Activated CD4-positive, alpha-beta memory T cell treated with anti-CD3 and anti-CD28 coated beads, Interleukin-2, amount 10 ng/mL, durations not matched to agents 7 days and 5 days (primary cell): ENCODE measurements at places on chromosomes 13 and 19.

- no peak for DNase-seq
Measured at GRCh38 chr13:100675661-100676129, 1.1 kb upstream of the TMTC4 start.

- no peak for DNase-seq
Measured at GRCh38 chr19:18432275-18433014, 5.5 kb downstream of the ISYNA1 start.

GRCh38 chr13:51681037-51681678, 96.9 kb downstream of the WDFY2 start:
- no peak for DNase-seq

GRCh38 chr19:13281567-13282291, 131.5 kb downstream of the IER2 start:
- DNase-seq = no peak

- DNase-seq = peak; percentile 46
Measured at GRCh38 chr19:46350758-46351159, 3.9 kb downstream of the PPP5C start.

- DNase-seq = no peak
Measured at GRCh38 chr19:32859591-32859990, 10.0 kb downstream of the SLC7A9 start.

DNA sequence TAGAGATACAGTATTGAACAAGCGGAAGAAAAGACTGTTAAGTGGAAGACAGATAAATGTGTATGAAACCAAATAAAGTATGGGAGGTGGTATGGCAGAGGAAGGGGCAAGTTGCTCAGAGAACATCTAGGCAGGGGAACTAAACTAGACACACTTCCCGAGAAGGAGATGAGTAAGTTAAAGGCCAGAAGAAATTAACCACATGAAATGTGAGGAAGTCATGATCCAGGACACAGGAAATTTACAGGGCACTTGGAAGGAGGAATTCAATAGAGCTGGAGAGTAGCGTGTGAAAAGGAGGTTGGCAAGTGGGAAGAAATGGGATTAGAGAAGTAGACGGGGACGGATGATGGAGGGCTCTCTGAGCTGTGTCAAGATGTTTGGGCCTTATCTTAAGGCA, 208.8 kb downstream of the COG6 start:
- DNase-seq = no peak

GRCh38 chr13:27160657-27161295, 10.8 kb downstream of the USP12 start:
- DNase-seq = no peak

- DNase-seq = no peak
Measured at GRCh38 chr13:42708391-42708790, 73.0 kb upstream of the FAM216B start.

DNA sequence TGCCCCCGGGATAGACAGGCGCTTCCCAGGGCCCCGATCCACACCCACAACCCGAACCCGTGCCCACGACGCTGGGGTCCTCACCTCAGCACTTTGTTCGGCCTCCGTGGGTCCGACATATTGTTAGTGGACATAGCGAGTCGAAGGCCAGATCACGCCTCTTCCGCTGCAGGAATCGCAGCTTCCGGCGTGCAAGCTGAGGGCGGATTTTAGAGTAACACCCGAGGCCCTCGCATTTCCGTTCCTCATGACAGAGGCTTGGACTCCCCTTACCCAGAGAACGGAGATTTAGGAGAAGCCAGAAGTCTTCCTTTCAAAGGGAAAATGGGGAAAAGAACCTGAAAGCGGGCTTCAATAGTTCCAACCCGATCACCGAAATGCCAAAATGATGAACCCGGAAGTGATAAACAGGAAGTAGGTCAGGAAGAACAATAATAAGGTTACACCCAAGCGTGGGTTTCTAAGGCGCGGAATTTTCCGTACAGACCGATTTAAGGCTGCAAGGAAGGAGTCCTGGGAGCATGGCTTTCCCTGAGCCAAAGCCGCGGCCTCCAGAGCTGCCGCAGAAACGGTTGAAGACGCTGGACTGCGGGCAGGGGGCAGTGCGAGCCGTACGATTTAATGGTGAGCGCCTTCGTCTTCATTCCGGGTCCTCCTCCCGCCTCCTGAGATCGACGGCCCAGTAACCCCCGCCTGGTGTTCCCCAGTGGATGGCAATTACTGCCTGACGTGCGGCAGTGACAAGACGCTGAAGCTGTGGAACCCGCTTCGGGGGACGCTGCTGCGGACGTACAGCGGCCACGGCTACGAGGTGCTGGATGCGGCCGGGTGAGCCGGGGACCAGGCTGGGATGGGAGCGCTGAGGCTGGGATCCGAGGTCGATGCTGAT, 2.9 kb downstream of the WDR83 start:
- DNase-seq = peak; percentile 80

DNA sequence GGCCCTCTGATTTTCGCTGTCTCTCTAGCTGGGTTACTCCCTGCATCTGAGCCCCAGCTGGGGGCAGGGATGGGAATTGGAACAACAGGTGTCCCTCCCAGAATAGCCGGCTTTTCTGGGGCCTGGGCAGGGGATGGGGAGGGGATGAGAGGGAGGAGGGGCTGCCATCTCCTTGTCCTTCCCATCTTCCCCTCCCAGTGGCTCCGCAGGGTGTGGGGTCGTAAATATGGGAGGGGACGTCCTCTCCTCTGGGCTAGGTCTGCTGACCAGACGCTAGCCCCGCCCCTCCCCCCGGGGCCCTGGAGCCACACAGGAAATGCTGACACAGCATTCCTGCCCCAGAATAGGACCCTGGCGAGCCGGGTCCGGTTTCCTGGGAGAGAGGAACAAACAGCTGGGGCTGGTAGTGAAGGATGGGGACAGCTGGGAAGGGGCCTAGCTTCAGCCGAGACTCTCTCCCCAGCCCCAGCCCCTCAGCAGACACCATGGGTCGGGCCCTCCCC, 1.1 kb downstream of the RYR1 start:
- DNase-seq = no peak

DNA sequence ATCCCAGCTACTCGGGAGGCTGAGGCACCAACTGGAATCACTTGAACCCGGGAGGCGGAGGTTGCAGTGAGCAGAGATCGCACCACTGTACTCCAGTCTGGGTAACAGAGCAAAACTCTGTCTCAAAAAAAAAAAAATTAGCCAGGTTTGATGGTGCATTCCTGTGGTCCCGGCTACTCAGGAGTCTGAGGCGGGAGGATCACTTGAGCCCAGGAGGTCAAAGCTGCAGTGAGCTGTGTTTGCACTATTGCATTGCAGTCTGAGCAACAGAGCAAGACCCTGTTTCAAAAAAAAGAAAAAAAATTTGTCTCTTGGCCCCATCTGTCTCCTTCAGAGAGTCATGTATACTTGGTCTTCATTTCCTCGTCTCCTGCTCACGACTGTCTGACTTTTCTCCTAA, 1.6 kb downstream of the CCDC97 start:
- no peak for DNase-seq

DNA sequence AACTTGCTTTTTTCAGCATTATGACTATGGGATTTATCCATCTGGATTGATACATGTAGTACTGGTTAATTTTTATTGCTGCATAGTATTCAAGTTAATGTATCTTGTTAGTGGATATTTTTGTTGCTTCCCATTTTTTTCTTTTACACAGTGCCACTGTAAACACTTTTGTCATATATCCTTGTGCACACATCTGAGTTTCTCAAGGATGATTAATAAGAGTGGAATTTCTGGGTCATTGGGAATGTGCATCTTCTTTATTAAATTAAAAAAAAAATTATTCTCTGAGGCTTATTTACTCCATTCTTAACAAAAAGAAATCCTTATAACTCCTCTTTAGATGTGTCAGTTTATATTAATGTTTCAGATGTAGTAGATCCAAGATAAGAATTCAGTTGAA, 27.3 kb downstream of the B3GLCT start:
- DNase-seq = no peak

GRCh38 chr19:4768934-4769777, 22.4 kb upstream of the FEM1A start:
- peak; percentile 80 for DNase-seq

DNA sequence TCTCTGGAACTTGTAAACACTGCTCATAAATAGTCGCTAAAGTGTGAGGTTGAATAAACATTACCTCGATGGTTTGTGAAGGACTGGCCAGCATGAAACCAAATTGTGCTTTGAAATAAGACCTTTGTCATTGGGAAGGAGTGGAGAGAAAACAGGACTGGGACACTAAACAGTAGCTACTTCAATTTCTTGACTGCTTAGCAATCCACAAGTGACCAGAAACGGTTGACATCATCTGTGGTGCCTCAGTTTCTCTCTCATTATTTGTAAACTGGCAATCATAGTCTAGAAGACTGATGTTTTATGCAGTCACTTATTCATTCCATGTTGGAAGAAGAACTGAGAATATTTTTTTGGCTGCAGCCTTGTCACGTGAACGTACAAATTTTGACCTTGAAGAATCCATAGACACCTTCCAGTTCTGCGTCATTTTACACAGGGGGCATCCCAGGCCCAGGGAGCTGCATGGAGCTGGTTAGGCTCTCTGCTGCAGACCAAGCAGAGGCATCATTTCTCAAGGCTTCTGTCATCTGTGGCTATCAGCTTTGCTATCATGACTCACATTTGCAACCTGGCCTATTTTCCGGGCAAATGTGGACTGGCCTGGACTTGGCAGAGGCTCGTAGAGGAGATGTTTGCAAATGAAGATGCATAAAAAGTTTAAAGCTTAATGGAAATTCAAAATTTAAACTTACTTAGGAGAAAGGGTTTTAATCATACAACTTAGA, 391.8 kb downstream of the FGF9 start:
- DNase-seq = no peak

GRCh38 chr19:33501693-33502356, 19.8 kb downstream of the PEPD start:
- no peak for DNase-seq

- no peak for DNase-seq
Measured at GRCh38 chr13:102128216-102128810, 273.5 kb downstream of the FGF14 start.

DNA sequence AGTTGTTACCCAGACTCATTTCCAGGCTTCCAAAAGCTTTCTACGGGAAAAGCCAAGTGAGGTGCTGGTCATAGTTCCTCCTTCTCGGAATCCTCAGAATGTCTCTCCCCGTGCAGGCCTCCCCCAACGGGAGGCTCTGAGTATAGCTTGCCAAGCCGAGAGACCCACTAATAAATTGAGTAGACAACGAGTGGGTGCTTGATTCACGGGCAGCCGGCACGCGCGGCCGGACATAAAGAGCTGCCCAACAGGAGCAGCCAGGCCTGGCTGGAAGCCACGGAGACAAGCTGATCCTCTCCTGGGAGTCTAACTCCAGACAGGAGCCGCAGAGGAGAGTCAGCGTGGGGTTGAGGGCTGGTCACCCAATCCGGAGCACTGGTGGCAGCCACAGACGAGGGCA, 43.4 kb upstream of the MEDAG start:
- no peak for DNase-seq
